Activated T-helper 1 cell treated with Interleukin-2 at 50 U/mL for 16 hours (primary cell): ENCODE measurements at places on chromosomes 12 and 14.

DNA sequence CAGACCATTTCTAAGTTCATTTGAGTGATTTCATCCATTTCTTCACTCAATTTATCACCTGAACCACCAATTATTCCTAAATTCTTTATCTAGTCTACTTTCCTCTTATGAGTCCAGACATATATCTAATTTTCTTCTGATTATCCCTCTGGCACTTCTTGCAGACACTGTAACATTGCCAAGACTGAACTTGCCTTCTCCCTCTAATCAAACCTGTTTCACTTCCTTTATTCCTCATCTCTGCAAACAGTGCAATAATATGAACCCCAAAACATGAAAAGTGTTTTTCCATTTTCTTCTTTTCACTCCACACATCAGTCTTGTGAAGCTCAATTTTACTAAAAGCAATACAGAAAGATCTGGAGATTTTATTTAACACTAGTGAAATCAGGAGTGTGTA lies 37.8 kb upstream of the PTPRQ start:
- DNase-seq: no peak

DNA sequence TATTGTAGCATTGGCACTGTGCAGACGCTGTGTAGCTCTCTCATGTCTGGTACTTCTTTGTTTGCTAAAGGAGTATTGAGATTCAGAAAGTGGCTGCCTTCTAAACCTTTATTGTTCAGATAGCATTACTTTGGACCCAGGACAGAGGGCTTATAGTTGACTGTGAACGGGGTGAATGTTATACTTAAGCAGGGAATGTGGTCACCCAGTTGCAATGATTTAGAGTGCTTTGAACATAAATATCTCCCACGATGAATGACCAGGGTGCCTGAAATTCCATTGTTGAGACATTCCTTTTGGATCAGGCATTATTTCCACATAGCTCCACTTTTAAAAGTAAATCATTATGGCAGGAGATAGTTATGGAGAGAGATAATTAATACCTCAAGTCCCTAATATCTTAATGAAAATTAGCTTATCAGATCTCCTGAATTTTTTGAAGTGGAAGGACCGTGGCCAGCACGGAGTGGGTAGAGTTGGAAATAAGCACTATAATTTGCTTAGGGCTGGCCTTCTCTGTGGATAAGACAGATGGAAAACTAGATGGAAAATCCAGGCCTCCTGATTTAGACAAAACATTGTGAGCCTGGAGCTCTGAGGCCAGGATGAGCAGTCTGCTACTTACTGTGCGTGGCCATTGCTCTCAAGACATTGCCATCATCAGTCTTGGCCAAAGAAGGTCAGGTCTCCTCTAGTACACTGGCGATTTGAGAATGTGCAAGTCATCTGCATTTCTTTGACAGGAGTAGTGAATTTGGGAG lies 114.5 kb downstream of the ETV6 start:
- no peak for DNase-seq

- no peak for DNase-seq
These were observed 148.4 kb downstream of the CHST11 start for GRCh38 chr12:104604995-104605675.

DNA sequence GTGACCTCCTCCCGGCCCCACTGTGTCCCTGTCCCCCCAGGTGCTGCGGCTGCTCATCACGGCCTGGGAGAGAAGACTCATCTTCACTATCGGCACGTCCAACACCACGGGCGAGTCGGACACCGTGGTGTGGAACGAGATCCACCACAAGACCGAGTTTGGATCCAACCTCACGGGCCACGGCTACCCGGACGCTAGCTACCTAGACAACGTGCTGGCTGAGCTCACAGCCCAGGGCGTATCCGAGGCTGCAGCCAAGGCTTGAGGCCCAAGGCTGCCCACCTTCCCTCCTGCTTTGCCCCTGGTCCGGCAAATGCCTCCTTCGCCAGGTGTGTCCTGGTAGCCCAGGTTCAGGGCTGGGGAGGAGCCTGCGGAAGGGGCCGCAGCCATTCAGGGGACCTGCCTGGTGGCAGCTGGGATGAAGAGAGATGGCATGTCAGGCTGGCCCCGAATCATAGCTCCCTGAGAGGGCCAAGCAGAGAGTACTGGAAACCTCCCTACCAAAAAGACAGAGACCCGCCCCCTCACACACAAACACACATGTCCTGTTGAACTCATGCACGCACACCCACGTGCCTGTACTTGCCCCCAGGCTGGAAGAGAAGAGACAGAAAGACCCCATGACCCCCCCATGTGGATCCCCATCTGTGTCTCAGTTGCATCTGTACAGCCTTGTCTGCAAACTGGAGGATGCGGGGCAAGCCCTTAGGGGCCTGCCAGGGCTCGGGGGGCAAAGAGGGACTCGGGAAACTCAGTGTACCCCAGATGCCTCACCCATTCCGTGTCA lies 38.7 kb downstream of the RASAL1 start:
- no peak for DNase-seq

- DNase-seq: no peak
These were observed 110.4 kb downstream of the BCAT1 start for GRCh38 chr12:24838531-24838950.

GRCh38 chr12:118073768-118074167 lies 12.8 kb upstream of the WSB2 start:
- DNase-seq: no peak

GRCh38 chr12:91287753-91288152 lies 105.1 kb upstream of the DCN start:
- DNase-seq: no peak

DNA sequence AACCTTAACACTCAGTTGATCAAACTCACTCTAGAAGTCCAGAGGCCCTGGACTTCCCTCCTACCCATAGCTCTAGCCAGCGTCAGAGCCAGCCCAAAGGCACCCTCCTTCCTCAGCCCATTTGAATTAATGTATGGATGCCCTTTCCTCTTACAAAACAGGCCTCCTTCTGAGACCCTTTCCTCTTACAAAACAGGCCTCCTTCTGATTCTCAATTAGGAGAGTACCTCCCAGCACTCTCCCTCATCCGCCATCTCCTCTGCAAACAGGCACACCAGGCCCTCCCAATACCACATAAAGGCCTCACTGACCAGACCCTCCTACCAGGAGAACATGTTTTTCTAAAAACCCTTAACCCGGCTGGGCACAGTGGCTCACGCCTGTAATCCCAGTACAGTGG lies 65.7 kb downstream of the MOK start:
- no peak for DNase-seq

GRCh38 chr14:20412411-20412810 lies 890 bp downstream of the TEP1 start:
- no peak for DNase-seq

DNA sequence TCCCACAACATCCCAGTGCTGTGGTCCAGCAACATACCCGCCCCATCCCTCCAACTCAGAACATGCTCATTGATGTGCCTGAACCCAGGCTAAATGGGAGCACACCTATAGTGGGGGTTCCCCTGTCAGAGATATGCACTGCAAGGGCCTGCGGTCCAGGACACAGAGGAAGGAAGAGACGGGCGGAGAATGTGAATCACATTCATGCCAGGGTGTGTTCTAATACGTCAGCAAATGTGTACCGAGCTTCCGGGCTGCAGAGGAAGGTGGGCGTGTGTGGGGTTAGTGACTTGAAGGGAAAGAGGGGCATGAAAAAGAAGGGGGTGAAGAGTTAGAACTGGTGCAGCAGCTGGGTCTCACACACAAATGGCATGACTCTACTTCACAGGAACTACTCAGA lies 83.7 kb downstream of the DPF3 start:
- DNase-seq: no peak

GRCh38 chr14:64910847-64911495 lies 3.3 kb upstream of the CHURC1 start:
- DNase-seq: no peak
